ENCODE measurements at places on chromosomes 7 and 10.
A peak's percentile ranks its signal among the peaks of the same experiment; 100 is the strongest.

- no peak for DNase-seq
Measured at GRCh38 chr10:77637532-77638320, at the start of gene KCNMA1. Gene KCNMA1 (minus strand): TSS chr10:77637808.

DNA sequence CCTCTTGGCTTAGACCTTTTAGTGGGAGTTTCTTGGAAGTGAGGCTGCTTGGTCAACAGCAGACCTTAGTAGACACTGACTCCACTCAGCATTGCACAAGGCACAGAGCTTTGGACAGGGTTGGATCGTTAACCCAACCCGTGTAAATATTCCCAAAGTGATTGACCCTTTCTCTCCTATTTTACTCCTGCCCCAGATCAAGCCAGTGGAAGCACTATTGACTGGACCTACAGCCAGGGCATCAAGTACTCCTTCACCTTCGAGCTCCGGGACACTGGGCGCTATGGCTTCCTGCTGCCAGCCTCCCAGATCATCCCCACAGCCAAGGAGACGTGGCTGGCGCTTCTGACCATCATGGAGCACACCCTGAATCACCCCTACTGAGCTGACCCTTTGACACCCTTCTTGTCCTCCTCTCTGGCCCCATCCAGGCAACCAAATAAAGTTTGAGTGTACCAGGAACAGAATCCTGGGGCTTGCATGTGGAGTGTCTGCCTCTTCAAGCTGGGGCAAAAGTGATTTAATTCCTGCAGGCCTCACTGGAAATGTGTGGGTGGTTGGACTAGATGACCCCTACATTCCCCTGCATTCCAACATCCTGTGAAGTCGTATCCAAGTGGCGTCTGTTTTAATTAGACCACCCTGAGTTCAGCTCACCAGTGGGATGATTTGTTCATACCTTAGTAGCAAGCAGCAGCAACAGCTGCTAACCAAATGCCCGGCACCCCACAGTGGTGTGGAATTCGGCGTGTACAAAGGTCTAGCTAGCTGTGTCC is 7.5 kb downstream of the CPA1 start:
- DNase-seq = no peak

DNA sequence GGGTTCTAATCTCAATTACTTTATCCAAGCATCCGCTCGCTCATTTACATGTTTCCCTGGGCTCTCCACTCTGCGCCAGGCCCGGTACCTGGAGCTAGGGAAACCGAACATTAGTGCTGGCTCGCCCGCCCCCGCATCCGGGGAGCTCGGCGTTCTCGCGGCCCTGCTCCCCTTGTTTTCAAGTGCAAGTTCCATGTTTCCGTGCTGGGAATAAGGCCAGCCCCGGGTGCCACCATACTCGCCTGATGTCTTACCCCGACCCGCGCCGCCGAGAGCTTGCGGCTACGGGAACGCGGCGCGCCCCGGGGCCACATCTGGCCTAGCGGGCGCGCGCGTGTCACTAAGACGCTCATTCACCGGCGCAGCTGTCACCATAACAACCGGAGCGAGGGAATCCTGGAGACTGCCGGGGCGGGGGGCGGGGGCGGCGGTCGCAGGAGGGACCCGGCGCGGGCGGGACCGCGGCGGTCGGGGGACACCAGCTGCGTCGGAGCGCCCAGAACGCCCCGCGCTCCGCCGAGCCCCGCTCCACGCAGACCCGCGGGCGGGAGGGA is at the start of gene NEURL1:
Gene NEURL1, plus strand, starts transcription at position 344 of the 554 bp plus-strand sequence. CDS start 683 bp downstream, outside the sequence.
- DNase-seq = peak; percentile 17

- no peak for DNase-seq
Measured at GRCh38 chr10:133275684-133276092, 980 bp downstream of the ADAM8 start.

DNA sequence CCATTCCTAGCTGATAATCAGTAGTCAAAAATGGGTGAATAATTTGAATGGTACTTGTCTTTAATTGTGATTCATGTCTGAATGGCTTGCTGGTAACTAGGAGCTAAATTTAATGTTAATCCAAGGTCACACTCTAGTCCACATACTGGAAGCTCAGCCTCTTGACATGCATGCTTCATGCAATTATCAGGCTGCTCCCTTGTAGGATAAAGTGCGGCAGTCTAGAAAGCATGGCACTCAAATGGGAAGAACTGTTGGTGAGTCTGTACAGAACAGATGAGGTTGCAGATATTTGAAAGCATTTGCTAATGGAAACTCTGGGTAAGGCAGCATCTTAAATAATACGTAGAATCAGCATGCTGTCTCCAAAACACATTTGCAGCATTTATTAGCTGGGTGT is 499.4 kb downstream of the AUTS2 start:
- DNase-seq = no peak

- DNase-seq = peak; percentile 25
Measured at GRCh38 chr7:142319970-142320369, 62.1 kb upstream of the PRSS58 start.

DNA sequence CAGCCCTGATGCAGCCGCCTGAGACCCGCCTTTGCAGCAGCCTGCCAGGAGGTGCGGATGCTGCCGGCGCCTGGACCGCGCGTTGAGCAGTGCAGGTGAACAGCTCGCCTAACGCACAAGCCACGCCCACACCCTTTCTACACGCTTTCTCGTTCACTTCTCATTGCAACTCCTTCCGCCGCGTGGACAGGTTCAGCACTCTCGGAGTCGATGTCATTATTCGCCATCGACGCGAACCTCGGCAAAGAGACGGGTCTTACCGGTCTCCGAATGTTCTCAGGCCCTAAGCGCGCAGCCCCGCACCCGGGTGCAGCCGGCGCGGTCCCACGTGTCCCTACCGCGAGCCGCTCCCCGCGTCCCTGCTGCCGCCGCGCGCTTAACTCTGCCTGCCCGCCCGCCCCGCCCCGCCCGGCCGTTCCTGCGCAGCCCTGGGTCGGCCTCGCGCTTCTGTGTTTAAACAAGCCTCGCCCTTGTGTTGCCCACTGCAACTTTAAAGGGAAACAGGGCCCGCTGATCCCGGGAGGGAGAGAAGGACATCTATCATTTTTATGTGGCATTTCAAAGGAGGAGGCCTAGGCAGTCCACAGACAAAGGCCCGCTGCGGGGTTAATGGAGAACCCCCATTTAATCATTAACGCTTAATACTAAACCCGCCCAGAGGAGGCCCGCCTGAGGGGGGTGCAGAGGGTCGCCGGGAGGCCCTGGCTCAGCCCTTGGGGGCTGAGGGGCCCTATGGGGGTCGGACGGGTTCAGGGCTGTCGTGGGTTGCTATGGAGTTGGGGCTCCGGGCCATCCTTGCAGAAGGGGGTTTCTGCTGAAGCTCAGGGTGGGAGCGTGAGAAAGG is 128.5 kb downstream of the WDR11 start:
- DNase-seq = peak; percentile 6

DNA sequence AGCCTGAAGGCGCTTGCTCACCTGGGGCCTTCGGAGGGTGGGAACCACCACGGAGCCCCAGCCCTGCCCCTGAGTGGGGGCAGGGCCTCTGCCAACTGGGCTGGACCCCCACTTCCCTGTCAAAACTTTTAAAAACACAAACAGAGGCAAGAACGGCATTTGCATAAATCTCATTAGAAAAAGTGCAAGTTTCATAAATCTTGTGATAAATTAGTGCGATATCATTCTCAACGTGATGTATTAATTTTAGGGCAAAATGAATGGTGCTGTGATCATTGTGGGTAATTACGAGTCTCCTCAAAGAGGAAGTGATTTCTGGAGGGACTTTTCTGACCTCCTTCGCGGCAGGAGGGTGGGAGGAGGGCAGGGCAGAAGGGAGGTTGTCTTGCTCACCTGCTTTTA is 98.3 kb downstream of the CDH23 start:
- DNase-seq = no peak

GRCh38 chr7:149473251-149473650 is 12.4 kb upstream of the ZNF777 start:
- no peak for DNase-seq

GRCh38 chr10:79188154-79188965 is 119.6 kb downstream of the ZMIZ1 start:
- DNase-seq = no peak

DNA sequence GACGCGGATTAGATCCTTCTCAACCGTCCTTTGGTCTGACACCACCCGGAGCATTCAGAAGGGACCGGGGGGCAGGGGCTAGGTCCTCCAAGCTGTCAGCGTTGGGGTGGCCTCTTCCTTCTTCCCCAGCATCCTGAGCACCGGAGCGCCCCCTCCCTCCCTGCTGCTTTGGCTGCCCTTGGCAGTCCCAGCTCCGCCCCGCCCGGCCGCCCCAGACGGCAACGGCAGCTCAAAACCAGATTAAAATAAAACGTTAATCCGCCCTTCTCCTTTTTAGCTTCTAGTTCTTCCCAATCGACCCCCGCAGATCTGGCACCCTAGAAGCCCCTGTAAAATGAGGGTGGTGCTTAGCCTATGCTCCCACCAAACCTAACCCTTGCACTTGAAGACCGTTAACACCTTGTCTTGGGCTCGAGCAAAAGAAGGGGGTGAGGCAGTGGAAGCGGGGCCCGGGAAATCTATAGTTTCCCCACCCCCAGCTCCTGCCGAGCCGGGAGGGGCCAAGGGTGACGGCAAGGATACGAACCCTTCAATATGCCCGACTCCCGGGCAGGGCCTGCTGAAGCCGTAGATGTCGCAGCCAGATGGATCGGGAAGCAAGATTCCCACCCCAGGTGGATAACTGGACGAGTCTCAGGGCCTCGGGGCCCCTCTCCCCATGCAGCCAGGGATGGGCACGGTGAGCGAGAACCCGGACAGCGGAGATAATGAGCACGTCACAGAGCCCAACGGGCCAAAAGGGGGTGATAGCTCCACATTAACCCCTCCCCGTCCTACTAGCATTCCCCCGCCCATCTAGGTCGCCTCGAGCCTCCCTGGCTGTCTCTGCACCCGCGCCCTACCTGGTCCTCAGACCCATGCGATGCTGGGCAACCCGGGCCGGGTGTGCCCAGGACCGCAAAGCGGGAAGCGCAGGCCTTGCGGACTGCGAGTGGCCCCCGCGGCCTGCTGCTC is 169.7 kb downstream of the NRF1 start:
- no peak for DNase-seq

- DNase-seq = no peak
Measured at GRCh38 chr10:94286901-94287300, 75.8 kb downstream of the NOC3L start.

DNA sequence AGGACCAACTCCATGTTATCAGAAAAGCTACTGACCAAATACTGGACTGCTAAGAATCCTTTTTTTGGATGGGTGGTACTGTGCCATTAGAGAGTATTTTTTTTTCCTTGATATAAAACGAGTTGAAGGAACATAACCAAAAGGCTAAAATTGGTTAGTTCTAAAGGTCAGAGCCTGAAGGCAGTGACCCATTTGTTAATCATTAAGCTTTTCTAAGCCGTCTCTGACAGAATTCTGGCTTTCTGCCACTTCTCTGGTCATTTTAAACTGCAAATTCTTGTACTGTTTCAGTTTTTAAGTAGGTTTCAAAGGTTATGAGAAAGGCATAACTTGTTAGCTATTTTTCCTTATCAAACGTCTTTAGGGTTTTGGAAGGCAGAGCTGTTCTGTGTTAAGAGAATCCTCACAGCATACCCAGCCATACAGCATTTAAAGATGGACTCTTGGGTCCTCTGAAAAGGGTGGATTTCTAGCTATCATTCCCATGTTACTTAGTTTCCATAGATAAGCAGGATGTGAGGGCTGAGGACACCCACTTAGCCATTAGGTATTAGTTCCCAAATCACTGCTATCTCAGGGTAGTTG is 196.8 kb downstream of the RNLS start:
- DNase-seq = no peak

- no peak for DNase-seq
Measured at GRCh38 chr10:91976317-91977051, 52.9 kb downstream of the BTAF1 start.

DNA sequence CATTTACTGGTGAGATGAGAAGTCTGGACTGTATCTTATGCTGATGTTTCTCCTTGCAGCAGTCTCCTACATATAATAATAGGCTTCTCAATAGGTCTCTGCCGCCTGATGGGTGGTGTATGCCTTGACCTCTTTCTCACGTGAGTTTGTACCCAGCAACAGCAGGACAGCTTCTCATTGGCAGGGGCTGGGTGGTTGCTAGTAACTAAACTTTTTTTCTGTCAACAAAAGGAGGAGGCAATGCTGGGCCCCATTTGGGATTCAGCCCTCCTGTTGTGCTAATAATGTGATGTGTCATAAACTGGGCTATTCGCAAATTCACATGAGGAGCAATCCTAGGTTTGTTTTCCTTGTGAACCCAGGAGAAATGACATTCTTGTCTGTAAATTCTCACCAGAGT is 533.6 kb downstream of the GATA3 start:
- no peak for DNase-seq

All from stimulated activated CD4-positive, alpha-beta T cell treated with anti-CD3 and anti-CD28 coated beads, Interleukin-4, amount 100 ng/mL, for 4 hours (primary cell).